DMS 273 treated with DMSO at 0.1 percent for 48 hours (cell line): ENCODE measurements at places on chromosomes 7 and 10.

GRCh38 chr10:12699781-12700556 lies 301.5 kb downstream of the CCDC3 start:
- no peak for DNase-seq

DNA sequence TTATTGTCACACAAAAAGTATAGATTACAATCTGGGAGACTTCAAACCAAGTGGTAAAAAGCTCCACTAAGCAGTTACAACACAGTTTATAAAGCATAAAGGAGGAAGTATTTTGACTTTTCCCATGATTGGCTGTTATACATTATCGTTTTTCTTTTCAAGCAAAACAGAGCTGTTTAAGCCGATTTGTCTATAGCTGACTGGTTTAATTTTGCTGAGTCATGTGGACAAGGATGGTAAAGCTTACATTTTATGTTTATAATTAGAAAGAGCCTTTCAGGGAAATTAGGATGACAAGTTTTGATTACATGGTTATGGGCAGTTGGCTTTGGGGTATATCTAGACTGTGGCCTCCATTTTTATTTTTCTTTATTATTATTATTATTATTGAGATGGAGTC lies 152.5 kb upstream of the STK17A start:
- no peak for DNase-seq

- DNase-seq = no peak
Observed at GRCh38 chr7:143002106-143002505, 24.8 kb downstream of the OR9A2 start.

- DNase-seq = no peak
Observed at GRCh38 chr7:141944811-141945210, 2.0 kb downstream of the CLEC5A start.

- DNase-seq = no peak
Observed at GRCh38 chr7:91492773-91493172, 228.5 kb downstream of the FZD1 start.

- DNase-seq = no peak
Observed at GRCh38 chr7:120547605-120548004, 274.6 kb downstream of the KCND2 start.

- DNase-seq = no peak
Observed at GRCh38 chr7:42700406-42701327, 211.2 kb downstream of the C7orf25 start.

- no peak for DNase-seq
Observed at GRCh38 chr7:5598769-5599371, 175.2 kb upstream of the TNRC18 start.

GRCh38 chr7:156703209-156703608 lies 62.6 kb downstream of the RNF32 start:
- no peak for DNase-seq

DNA sequence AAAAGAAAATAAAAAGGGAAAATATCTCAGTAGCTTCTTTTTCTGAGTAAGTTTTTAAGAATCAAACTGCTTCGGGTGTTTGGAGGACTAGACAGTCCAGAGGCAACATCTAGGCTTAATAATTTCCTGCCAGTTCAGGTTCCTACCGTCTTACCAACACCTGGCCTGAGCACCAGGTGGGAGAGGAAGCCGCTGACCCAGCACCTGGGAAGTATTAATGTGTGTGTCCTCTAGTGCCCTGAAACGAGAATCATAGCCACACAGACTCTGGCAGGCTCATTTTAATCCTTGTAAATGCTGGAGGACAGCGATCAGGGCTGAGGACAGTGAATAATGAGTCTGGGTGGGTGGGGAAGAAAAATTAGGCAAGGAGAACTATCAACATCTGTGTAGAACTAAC lies 137.4 kb downstream of the ZNF438 start:
- no peak for DNase-seq

- DNase-seq = no peak
Observed at GRCh38 chr7:70114806-70115205, 516.5 kb downstream of the AUTS2 start.

GRCh38 chr10:63636812-63637211 lies 115.6 kb downstream of the REEP3 start:
- DNase-seq = no peak

DNA sequence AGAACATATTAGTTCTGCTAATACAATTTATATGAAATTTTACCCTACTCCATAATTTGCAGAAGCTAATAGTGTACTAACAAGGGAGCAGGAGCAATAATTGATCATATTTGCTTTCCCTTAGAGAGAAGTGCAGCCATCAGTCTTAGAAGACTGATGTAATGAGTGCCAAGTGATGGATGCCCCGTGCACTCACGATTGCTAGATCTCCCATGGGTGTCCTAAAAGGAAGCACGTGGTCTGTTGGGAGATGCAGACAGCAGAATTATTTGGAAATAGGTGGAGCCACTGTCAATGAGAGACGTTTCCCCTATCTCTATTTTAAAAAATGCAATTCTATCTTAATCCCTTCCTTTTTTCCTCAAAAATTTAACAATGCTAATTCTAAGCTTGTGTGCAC lies 772.2 kb upstream of the C7orf33 start:
- DNase-seq = no peak

DNA sequence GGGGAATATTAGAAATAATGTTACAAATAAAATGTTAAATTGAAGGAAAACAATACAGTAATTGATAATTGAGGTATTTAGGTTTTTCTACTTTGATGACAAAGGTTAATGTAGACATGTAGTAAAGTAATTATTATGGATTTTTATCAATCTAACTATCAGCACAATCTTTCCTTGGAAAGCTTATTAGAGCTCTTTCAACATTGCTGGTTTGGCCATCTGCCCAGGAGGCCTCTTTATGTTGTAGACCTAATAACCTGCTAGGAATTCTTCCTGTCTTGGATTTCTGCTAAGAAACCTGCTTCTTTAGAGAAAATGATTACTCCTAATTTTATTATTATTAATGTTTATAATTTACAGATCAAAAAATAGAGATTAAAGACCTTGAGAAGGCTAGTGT lies 78.9 kb downstream of the CHRM2 start:
- DNase-seq = no peak

DNA sequence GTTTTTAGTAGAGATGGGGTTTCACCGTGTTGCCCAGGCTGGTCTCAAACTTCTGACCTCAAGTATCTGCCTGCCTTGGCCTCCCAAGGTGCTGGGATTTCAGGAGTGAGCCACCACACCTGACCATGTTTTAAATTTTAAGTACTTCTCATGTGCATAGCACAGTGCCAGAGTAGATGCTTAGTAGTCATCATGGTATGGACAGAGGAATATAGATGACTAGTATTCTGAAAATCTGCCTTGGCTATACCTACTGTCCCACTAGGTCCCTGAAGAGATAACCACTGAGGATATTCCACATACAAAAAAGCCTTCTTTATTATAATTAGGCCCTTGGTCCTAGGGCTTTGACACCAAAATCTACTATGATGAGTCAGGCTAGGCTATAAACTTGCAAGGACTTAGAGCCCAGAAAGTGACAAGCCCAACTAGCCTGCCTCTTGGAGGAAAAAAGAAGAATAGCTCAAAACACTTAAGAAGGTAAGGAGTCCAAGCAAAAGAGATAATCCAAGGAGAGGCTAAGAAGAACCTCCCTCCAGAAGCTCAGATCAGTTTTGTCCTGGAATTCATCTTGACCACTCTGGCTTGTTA lies 34.0 kb downstream of the LUC7L2 start:
- DNase-seq = no peak

- no peak for DNase-seq
Observed at GRCh38 chr10:71309919-71310318, 9.1 kb upstream of the SLC29A3 start.

DNA sequence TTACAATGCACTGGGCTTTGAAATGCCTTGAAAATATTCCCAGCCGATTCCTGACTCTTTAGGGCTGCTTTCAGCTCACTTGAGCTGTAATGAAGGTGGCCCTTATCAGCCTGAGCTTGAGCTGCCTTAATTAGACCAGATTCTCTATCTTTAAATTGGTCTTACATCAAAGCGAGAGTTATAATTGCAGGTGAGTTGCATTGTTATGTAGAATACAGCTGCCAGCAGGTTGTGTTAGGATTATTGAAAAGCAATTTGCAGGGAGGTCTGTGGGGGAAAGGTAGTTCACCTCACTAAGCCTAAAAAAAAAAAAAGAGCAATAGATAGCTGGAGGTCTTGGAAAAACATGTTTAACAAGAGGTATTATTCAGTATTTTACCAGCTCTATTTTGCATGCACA lies 142.2 kb upstream of the HABP2 start:
- DNase-seq = no peak

DNA sequence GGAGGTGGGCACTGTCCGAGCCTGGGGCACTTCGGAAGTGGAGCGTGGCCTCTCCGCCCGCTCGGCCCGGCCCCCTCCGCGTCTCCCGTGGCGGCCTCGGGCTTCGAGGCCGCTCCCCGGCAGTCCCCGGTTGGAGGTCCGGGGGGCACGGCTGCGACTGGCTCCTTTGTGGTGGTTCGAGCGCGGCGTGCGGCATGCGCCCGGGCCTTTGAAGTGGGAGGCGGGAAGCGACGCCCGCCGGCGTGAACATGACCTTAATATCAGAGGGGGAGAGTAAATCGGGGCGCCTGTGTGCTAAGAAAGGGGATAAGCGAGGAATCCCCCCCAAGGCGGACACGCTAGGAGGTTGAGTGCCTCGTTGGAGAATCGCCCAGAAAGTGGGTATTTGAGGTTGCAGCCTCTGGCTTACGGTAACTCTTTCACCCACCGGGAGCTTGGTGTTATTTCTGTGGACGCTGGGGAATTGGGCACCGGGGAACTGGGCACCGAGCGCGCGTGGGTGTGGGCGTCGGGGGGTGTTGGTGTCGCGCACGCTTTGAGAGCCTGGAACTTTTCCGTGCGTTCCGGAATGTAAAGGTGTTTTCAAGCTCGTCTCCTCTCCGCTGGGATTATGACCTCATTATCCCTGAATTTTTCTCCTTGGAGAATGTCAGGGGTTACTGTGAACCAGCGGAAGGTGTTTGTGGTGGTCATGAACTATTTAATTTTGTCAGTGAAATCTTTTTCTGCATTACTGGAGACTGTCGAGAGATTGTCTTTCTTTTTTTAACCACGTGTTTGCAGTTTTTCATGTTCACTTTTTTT lies 660 bp downstream of the SUV39H2 start:
- DNase-seq = no peak

DNA sequence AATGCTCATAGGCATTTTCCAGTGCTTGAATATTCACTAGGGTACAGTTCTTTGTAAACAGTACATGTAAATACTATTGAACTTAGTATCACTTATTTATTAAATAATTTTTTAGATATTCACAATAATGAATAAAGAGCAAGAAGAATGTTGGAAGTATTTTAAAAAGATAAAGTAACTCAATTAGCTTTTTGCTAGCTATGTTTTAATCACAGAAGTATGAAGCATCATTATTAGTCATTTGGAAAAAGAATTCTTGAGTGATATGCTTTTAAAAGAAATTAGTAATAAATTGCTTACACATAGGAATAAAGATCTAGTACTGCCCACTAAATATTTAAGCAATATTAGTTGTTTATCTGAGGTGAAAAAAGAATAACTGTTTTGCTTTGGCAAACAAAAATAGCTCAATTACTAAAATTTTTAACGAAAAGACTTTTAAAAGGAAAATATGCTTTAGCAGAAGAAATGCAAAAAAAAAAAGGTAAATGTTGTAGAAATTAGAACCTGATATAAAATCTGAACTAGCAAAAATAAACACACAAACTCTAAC lies 66.5 kb downstream of the SGMS1 start:
- DNase-seq = no peak

DNA sequence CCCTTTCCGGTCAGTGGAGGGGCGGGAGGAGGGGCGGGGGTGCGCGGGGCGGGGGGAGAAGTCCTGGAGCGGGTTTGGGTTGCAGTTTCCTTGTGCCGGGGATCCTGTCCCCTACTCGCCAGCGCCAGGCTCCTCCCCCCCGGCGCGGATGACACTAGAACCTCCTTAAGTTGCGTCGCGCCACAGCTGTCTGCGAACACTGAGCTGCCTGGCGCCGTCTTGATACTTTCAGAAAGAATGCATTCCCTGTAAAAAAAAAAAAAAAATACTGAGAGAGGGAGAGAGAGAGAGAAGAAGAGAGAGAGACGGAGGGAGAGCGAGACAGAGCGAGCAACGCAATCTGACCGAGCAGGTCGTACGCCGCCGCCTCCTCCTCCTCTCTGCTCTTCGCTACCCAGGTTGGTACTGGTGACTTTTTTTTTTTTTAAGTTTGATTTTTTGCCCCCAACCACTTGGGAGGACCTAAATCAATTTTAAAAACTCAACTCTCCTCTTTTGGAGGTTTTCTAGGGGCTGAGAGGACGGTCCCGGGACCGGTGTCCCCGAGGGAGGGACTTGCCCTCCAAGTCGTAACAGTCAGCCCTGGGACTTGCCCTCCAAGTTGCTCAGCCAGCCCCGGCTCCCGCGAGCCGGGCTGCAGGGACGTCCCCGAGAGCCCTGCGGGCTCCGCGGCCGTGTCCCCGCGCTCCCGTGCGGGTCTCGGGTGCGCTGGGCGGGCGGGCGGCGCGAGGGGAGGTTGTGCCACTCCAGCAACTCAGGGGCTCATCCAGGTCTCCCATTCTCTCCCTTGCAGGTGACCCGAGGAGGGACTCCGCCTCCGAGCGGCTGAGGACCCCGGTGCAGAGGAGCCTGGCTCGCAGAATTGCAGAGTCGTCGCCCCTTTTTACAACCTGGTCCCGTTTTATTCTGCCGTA lies at the start of gene GATA3:
TSS of gene GATA3 (plus strand) at position 195 of the 914 bp plus-strand sequence. CDS start 968 bp downstream, outside the sequence.
- no peak for DNase-seq

GRCh38 chr7:129375141-129375938 lies 58.9 kb upstream of the STRIP2 start:
- no peak for DNase-seq

- no peak for DNase-seq
Observed at GRCh38 chr7:150402671-150403321, 23.7 kb downstream of the ZNF775 start.

GRCh38 chr7:45055594-45056219 lies 33.1 kb downstream of the NACAD start:
- DNase-seq = no peak

DNA sequence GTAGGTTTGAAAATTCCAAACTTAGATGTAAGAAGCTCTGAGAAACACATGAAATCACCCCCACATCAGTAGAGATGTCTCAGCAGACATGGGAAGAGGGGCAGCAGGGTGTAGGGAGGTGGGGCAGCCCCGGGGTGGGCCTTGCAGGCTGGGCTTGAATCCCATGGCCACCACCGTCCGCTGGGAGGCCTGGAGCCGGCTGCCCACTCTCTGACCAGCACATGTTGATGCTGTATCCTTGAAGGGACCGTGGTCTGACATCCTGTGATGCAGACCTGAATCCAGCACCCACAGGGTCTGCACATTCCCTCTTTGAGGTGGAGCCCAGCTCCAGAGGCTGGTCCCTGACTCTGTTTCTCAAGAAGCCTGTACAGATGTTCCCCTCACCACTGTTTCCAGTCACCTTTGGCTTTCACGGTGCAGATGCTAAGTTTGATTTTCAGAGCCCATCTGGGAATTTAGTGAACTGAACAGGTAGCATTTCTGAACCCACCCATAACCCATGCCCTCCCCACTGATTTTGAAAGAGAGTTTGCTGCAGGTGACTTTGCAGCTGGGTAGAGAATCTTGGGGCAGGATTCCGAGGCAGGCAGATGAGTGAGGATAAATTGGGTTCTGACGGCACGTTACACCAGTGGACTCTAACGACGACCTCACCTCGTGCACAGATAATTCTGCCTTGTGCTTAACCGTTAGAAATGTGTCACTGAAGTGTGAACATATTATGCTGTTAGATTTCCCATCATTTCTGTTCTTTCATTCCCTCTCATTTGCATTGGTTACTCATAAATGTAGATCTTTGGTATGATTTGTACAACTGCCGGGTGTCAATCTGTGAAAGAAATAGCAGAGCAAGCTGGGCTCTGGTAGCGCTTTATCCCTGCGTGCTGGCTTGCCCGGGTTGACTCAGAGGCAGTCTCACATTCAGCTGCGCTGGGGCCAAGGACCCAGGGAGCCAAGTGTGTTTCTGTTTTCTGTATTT lies 45.7 kb downstream of the IKZF1 start:
- no peak for DNase-seq

- DNase-seq = no peak
Observed at GRCh38 chr10:90042075-90042474, 340.7 kb downstream of the KIF20B start.
